ENCODE measurements at places on chromosomes 16 and 17.

- no peak for DNase-seq
These were observed 277.5 kb downstream of the IRF8 start for GRCh38 chr16:86176462-86176861.

- DNase-seq, result no peak
These were observed 755 bp downstream of the PIEZO1 start for GRCh38 chr16:88784074-88784855.

- no peak for DNase-seq
These were observed 317.6 kb downstream of the SEC14L1 start for GRCh38 chr17:77458202-77459017.

DNA sequence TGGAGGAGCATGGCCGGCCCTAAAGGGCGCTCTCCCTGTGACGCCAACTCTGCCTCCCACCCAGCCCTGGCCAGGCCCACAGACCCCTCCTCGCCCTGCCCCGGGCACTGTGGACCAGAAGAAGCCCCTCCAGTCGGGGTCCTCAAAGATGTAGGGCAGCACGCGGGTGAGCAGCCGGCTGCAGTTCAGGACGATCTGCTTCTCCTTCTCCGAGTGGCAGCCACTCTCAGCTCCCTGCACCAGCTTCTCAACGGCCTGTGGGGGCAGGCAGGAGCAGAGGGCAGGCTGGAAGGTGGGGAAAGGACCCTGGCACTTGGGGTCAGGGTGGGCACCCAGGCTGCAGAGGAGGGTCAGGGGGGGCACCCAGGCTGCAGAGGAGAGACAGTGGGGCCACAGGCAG is 8.9 kb downstream of the HID1 start:
- no peak for DNase-seq

GRCh38 chr17:4902540-4902939 is 358 bp downstream of the CHRNE start:
- DNase-seq, result no peak

DNA sequence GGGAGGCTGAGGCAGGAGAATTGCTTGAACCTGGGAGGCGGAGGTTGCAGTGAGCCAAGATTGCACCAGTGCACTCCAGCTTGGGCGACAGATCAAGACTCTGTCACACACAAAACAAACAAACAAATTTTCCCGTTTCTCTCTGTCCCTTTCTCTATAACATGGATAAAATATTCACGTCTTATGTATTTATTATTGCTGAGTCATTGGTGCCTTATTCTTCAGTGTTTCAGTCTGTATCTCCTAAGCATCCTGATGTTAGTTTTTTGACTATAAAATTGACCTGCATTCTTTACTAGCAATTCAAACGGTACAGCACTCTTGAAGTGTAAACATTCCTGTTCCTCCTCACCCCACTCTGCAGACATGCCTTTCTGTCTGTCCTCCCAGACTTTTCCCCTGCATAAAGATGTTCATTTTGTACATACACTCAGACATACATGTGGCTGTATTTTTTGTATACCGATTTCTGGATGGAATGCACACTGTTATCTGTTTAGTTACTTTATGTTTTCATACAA is 16.4 kb downstream of the DHODH start:
- no peak for DNase-seq

DNA sequence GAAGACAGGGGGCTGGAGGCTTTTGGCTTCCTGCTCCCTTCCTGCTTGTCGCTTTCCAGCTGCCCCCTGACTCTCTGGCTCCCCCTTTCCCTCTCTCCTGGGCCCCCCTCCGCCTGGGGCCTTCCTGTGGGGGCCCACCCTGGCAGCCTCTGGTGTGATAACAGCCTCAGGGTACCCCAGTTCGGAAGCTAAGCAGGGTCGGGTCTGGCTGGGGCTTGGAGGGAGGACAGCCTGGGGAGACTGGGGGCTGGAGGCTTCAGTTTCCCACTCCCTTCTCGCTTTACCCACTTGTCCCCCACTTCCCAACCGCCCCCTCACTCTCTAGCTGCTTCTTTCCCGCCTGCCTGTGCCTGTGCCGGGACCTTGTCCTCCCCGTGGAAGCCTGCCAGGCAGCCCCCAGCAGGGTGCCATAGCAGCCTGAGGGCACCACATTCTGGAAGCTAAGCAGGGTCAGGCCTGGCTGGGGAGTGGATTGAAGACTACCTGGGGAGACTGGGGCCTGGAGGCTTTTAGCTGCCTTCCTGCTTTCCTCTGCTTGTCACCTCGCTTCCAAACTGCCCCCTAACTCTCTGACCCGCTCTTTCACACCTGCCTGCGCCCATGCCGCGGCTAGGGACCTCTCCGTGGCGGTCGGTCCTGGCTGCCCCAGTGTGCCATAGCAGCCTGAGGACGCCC is 2275.5 kb downstream of the TP53TG3F start:
- DNase-seq, result no peak

GRCh38 chr17:60305141-60305540 is 86.8 kb downstream of the USP32 start:
- DNase-seq, result no peak

GRCh38 chr17:30831257-30831656 is 509 bp upstream of the ATAD5 start:
- no peak for DNase-seq

Data from NCI-H187 (cell line).